Effector CD4-positive, alpha-beta T cell (primary cell): ENCODE measurements at places on chromosomes 2 and 18.

DNA sequence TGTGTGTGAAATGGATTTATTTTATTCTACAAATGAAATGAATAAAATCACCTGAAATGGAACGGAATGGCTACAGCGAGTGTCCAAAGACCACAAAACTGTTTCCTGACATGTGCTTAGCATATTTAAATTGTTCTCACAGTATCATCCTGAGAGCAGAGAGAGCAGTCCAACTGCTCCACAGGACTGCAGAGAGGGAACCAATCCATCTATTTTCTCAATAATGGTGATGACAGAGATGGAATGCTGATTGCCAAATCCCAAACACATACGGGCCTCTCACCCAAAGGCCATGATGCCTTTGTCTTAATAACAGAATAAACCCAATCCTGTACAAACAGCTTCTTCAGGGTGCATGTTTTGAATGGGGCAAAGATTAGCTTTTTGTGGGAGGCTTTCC is 41.1 kb downstream of the STAT1 start:
- DNase-seq = no peak

GRCh38 chr18:55609160-55609825 is 21.3 kb upstream of the TCF4 start:
- DNase-seq = no peak

DNA sequence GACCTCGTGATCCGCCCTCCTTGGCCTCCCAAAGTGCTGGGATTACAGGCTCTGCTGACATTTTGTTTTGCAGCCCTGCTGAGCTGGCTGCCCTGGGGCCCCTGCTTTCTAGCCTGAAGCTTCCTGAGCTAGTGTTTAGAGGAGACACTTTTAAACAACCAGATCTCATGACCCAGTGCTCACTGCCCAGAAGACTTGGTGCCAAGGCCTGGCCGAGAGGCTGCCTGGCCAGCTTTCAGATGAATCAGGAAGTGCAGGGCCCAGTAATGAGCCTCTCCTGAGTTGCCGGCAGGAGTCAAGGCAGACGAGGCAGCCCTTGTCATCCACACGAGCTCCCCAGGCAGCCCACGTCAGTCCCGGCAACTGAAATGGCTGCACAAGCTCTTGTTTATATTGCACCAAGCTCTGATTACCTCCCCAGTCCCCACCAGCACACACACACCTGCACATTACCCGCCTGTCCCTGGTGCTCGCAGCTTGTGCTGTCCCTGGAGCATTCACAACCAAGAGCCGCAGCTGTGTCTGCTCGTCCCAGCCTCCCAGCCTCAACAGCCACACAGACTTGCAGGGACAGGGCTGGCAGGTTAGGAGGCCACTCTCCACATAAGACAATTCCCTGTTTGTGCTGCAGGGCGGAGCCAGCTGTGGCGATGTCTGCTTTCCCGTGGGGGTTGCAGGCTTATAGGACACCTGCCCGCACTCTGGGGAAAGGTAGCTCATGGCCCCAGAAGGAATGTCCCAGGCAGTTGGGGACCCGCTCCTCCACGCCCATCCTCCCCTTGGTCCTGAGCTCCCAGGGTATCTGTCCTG is 331.2 kb upstream of the MYT1L start:
- DNase-seq = no peak

DNA sequence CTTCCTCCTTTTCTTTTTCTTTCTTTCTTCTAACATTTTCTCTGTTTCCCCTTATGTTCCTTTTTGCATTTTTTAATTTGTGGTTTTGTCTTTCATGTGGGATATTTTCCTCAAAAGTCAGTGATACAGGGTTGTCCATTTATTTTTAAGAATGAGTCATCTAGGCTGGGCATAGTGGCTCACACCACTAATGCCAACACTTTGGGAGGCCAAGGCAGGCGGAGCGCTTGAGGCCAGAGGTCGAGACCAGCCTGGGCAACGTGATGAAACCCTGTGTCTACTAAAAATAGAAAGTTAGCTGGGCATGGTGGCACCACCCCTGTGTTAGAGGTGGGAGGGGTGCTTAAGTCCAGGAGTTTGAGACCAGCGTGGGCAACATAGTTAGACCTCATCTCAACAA is 35.8 kb downstream of the KATNAL2 start:
- no peak for DNase-seq

- no peak for DNase-seq
These were observed 25.9 kb downstream of the FHOD3 start for GRCh38 chr18:36323421-36323820.

- DNase-seq = no peak
These were observed 26.5 kb upstream of the LINC00305 start for GRCh38 chr18:64175432-64175831.

- no peak for DNase-seq
These were observed 427.8 kb upstream of the MYT1L start for GRCh38 chr2:2758793-2759367.

DNA sequence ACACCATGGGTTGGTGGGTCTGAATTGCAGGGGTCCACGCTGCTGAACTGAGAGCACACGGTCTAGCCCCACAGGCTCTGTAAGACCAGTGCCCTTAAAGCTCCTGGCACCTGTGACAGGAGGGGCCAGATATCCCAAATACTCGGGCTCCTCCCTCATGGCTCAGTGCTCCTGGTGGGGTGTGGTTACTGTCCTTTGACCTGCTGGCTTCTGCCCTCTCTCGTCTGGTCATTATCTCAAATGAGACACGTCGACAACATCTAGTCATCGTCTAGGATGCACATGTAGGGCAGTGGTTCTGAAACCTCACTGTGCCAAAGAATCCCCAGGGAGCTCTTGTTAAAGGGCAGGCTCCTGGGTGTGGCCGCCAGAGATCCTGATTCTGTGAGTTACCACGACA is 258.4 kb downstream of the LOXHD1 start:
- DNase-seq = no peak

DNA sequence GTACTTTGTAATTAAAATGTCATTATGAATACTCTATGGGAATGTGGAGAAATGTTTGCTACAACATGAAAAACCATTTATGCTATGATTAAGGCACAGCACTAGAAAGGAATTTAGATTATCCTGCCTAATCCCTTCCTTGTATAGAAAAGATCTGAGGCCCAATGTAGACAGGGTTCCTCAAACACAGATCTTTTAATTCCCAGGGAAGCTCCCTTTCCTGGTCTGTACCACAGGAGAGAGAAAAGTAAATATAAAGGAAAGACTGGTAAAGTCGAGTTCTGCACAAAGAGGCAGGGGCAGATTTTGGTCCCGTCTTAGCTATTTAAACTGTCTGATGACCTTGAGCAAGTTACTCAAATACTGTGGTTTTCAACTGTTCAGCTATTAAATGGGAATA is 84.7 kb downstream of the ICA1L start:
- DNase-seq = no peak

DNA sequence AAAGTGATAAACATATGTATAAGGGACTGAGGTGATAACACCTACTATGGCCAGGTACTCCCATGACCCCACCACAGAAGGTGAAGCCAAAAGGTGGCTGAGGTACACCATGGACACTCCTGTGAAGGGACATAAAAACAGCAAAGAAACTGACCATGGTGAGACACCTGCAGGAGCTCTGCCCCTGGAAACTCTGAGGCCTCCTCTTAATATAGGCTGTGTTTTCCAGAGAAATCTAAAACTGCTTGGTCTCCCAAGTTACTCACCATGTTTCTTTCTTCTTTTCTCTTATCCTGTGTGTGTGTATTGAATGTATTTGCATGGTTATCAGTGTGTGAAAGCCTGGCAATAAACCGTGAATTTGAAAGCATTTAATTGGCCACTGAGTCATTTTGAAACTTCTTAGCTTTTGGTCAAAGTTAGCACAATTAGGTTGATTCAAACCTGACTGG is 739.3 kb upstream of the GCFC2 start:
- DNase-seq = no peak

GRCh38 chr2:37782721-37783371 is 111.4 kb upstream of the CDC42EP3 start:
- no peak for DNase-seq

DNA sequence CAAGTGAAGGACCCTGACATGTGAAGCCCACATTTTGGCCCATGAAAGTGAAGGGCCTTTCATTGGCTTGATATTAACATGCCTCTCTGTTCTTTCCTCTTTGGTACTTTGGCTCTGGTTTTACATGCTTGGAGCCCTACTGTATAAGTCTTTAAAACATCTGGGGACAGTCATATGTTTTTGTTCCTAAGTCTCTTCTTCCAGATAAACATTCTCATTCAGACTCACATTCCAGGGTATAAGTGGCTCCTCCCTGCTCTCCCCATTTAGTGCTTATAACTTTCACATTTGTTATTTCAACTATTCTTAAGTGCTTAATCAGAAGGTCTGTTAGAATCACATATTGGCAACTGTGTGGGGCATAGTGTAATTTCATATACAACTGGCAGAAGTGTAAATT is 1932.2 kb upstream of the CELF4 start:
- no peak for DNase-seq

DNA sequence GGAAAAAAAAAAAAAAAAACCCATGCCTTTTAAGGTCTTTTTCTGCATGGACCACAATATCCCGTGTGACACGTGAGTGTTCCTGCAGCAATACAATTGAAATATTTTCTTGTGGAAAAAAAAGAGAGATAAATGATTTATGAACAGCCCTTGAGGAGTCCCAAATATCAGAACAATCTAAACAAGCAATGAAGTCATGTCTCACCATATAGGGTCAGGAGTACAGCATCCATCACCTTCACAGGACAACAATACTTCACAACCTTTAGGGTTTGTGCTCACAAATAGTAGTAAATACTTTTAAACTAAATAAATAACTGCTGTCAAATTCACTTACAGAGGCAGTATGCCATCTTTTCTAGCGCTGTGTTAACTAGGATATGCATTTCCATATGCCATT is 87.9 kb downstream of the ZEB2 start:
- DNase-seq = no peak

GRCh38 chr18:61635901-61636528 is 256.8 kb downstream of the RNF152 start:
- peak; percentile 10 for DNase-seq

DNA sequence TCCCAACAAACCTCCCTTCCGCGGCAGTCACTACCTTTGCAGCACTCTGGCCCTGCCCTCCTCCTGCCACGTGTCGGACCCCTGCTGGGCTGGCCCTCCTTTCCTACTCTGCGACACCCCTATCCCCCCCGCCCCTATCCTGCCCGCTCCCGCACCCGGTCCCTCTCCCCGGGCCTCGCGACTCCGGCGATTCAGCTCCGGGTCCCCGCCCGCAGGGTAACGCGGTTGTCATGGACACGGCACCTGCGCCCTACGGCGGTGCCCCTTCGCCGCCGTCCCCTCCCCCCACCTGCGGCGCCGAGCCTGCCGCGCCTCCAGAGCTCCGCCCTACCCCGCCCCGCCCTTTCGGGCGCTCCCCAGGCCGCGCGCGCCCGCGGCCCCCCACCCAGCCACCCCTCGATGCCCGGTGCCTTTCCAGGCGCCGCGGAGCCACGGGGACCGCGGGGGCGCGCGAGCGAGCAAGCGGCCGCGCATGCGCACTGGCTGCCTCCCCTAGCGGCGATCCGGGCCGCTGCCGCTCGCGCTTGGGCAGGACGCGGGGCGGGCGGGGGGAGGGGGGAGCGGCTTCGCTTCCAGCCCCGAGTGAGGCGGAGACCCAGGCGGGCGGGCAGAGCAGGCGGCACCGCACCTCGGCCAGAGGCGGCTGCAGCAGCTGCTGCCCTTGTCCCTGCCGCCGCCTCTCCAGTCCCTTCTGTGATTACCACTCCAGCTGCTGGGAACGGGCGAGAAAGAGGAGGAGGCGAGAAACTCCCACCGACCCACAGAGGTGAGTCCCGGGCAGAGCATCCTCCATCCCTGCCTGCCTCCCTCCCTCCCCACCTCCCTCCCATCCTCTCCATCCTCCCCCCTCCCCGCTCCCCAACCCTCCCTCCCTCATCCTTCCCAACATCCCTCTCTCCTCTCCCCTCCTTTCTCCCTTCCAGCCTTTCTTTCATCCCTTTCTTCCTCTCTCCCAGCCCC is at the start of gene CTNNA2:
TSS of gene CTNNA2 (plus strand) at position 610 of the 960 bp plus-strand sequence.
- no peak for DNase-seq

- DNase-seq = no peak
These were observed 156.0 kb downstream of the TANC1 start for GRCh38 chr2:159124441-159124911.

GRCh38 chr18:417495-417894 is 83.0 kb downstream of the COLEC12 start:
- DNase-seq = no peak

- DNase-seq = no peak
These were observed 102.9 kb downstream of the NFATC1 start for GRCh38 chr18:79498662-79499061.

DNA sequence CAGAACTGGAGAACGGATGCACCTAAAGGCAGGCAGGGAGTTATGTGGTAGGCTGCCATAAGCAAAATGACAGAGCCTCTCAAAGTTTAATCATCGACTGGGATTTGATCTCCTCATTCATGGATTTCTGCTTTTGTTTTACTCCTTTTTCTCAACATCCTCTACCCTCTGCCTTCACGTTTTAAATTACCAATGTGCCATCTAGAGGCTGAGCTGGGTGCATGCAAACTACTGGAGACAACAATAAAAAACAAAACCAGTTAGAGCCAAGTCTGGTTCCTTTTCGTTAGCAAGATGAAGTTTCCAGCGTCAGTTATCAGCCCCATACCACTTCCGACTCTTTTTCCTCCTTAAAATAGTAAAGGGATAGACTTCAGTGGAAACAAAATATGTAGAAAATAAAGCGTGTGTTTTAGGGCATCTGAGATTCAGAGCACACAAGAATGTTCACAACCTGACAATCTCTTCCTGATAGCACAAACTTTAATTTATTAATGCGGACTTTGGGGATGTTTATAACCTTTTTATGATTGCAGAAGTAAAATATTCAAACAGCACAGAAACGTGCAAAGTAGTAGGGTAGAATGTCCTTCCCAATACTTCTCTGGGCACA is 117.0 kb downstream of the LAMA1 start:
- DNase-seq = no peak

DNA sequence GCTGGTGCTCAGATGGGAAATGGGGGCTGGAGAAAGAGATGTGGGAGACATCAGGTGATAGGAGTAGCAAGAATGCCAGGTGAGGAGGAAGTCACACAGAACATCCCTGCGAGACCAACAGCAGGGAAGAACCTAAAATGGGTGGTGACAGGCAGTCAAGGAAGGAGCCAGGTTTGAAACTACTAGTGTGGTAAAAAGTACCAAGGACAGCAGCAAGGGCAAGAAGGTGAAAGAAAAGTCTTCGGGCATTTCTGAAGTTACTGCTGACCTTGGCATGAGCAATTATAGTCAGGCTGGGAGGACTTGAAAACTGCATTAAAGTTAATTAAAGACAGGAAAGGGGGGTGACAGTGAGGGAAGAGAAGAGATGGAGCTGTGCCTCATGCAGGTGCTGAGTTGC is 410.4 kb downstream of the RAD51AP2 start:
- no peak for DNase-seq

- DNase-seq = no peak
These were observed 309.0 kb downstream of the CMPK2 start for GRCh38 chr2:6556755-6557154.

- no peak for DNase-seq
These were observed 115.0 kb downstream of the SMAD7 start for GRCh38 chr18:48835745-48836170.

- no peak for DNase-seq
These were observed 6.0 kb downstream of the ZNF516 start for GRCh38 chr18:76489081-76489480.
